ENCODE measurements at places on chromosomes 7 and 10.

GRCh38 chr7:2628130-2628482 lies 3.7 kb upstream of the TTYH3 start:
- no peak for DNase-seq

DNA sequence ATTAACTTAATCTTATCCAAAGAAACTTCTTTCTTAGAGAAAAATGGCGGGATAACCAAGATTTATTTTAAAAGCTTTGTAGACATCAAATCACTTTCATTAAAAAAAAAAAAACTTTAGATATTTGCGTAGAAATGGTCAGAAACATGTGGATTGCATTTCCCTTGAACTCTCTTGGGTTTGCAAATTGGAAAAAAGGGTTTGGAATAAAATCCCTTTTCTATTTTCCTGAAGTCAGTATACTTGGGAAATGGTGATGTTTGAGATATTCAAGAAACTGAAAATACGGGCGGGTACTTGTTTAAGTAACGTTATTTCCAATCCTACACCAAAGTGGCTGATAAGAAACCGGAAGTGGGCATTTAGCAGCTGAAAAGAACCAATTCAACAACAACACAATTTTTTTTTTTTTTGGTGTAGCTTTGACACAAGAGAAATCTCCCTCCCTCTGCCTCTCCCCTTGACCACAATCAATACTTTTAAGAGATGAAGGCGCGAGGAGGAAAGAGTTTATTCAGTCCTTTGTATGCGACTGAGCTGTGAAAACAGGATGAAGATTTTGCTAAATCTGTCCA lies 13.7 kb upstream of the GFRA1 start:
- DNase-seq: no peak

DNA sequence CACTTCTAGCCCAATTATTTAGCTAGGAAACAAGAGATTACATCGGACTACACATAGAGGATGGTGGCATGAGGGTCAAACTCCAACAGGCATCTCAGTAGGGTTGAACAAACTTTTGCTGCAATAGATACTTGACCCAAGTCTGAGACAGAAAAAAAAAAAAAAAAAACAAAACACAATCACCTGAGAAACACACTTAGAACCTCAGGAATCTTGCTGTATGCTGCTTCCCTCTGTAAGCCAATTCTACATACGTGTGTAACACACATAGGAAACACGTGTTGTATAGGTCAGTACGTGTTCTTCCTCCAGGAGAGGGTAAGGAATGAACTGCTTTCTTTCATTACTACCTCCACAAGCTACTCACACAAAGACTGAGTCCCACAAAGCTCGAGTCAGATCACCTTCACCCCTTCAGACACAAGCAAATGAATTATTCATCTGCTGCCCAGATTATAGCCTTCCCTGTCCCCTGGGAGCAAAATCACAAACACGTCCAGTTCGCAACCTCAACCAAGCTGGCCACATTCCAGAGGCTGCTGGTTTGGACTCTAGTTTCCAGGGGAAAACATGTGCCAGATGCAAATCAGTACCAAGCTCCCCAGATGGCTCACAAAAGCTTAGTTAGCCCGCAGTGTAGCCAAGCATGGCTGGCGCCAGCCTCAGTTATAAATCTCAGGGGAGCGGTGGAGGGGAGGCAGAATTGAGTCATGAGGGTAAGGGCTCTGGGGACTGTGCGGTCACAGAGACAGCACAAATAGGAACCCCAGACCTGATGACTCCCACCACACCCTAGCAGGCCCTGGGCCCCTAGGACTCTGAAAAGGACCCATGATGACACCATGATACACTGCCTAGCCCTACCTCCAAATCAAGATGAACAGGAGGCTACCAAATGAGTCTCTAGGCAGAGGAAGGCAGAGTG lies 15.1 kb downstream of the PSAP start:
- DNase-seq: no peak

DNA sequence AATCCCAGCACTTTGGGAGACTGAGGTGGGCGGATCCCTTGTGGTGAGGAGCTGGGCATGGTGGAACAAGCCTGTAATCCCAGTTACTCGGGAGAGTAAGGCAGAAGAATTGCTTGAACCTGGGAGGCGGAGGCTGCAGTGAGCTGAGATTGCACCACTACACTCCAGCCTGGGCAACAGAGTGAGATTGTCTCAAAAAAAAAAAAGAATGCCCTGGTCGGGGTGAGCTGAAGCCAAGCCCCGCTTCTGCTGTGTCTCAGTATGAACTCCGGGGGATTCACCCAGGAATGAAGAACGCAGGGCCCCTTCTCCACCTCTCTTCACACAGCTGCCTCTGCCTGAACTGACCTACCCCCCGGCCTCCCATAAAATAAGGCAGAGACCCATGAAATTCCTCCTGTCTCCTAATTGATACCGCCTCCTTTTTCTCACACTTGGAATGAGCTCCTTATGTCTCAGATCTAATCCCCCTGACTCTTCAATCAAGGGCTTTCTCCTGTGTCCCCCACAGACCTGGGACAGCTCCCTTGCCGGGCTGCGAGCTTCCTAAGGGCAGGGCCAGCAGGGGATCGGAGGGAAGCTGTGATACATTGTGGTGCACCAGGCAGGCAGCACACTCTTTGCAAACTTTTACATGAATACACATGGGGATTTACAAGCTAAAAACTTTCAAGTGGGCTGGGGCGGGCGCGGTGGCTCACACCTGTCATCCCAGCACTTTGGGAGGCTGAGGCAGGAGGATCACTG lies 911 bp upstream of the ZP3 start:
- DNase-seq: no peak

DNA sequence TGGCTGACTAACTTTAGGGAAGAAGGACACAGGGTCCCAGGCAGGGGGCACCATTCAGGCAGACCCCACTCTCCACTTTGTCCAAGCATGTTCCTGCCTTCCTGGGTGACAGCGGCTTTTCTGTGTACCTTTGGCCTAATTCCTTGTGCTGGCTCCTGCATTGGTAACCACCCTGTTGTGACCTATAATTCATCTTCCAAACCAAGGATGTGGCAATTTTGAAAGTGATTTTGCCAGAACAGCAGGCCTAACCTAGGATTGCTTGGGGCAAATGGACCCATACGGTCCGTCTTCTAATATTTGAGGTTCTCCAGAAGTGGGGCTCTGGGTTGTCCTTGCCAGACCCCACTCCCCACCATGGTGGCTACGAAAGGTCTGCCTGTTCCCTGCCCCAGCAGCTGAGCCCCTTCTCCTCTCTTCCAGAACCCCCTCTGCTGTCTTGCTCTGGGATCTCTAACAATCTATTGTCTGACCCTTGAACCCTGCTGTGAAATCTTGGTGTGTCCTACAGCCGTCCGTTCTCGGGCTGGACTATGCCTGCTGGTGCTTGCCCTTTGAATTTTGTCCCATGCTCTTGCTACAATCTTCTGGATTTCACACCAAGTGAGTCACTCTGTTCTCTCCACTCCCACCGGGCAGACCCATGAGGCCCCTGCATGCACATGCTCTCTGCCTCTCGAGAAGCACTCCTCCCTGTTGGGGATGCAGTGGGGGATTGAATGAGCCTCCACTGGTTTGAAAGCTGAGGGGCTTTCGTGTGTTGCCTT lies 316.0 kb downstream of the CXCL12 start:
- no peak for DNase-seq

DNA sequence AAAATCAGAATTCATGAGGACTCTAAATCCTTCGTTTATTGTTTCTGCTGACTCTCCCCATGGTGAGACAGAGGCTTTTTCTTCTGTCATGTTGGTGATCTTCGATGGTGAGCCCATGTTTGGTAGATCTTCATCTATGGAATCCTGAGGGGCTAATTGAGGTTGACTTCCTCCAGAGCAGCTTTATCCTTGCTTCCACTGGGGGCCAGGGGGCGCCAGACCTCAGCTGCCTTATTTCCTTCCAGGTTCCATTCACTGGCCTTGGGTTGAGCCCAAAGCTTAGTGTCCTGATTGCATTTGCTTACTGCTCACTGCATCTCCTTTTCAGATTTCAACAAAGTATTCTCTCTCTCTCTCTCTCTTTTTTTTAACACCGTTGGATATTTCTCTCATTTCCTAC lies 80.7 kb downstream of the GCC1 start:
- DNase-seq: peak; percentile 35

GRCh38 chr7:154853063-154853726 lies 149.7 kb downstream of the PAXIP1 start:
- no peak for DNase-seq

DNA sequence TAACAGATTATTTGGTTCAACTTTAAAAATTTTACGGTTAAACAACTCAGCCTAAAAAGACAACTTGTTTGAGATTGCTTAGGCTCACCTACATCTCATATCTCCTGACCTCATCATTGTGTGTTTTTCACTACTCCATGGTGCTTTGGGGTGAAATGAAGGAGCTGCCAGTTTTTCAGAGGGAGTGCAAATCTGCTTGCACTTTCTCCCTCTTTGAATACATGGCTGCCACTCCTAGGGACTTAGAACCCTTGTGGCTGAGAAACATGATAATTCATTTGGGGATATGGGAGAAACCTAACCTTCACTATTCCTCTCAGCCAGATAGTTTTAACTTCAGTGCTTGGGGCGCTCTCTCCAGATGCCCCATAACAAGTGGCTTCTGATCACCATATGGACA lies 2.7 kb downstream of the CCSER2 start:
- no peak for DNase-seq

DNA sequence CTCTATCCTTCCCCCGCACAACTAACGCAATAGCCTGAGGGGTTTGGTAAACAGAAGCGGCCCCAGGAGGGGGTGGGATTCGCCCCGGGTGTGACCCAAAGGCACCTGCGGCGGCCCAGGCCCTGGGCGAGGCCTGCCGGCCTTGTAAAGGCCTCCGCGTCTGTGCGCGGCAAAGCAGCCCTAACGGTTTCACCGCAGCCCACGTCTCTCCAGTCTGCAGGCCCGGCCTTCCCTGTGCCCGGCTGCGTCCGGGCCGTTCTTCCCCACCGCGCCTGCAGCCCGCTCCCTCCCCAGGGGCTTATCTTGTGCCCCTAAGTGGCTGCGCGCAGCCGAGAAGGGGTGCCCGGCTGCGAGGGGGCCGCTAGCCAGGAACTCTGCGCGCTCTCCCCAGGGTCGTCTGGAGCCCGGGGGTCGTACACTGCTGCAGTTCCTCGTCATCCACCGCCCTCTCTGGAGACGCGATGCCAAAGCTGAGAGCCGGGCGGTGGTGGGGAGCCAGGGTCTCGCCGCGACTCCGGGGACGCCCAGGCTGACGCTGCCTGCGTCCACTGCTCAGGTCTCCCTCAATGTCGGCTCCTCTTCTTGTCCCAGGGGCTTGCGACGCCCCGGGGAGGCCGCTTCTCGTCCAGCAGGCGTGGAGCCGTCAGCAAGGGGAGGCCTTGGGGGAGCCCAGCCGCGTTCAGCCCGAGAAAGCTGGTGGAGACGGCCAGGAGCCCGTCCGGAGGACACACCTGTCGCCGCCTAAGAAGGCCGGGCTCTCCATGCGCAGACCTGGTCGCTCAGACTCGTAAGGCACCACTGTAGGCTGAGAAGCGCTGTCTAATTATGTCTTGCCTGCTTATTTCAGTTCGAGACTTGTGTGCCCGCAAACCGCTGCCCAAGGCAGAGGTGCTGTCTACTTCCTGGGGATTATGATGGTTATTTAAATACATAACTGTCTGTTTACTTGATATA lies 132.3 kb downstream of the SPAG6 start:
- no peak for DNase-seq

DNA sequence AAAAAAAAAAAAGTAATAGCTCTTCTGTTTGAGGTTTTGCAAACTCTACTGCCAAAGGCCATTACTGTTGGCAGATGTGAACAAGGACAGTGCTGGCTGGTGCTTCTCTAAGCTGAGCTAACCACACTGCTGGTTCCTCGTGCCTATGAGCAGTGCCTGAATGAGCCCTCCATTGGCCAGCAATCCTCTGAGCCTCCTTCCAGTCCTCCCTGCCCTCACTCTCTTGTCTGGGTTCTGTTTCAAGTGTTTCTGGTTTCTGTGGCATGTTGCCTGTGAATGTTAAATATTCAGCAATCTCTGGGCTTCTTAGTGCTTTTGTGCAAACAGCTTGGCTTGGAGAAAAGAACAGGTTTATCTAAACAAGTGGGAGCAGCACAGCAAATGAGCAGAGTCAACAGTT lies 161.3 kb upstream of the AUTS2 start:
- no peak for DNase-seq

DNA sequence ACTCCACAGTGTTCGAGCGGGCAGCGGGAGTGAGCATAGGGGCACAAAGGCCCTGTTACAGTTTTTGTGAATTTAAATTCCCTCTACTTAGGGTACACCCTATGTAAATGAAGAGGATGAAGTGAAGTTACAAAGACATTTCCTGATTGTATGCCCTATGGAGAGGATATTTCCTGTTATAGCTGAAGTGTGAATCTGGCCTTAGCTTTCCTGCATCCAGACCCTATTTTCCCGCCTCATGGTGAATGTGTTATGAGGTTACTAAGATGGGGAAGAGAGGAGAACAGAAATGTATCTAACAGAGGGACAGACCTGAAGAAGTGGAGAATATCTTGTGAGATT lies 37.8 kb upstream of the COMMD3 start:
- DNase-seq: no peak

DNA sequence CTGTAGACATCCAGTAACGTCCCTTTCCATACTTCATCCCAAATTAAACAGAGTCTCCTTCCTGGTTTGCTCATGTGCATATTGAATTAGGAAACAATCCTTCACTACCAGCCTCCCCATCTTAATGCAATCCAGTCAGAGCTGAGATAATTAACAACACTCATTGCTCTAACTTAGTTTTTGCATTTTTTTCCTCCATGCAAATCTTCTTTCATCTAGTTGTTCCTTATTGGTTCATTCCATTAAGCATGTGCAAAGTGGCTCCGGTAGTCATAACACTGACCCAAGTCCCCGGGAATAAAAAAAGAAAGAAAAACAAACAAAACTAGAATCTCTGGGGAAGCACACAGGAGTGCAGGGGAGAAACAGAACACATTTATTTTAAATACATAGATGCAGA lies 1176.1 kb downstream of the GATA3 start:
- no peak for DNase-seq

- DNase-seq: no peak
Measured at GRCh38 chr10:97336446-97336845, 1.9 kb upstream of the FRAT2 start.

DNA sequence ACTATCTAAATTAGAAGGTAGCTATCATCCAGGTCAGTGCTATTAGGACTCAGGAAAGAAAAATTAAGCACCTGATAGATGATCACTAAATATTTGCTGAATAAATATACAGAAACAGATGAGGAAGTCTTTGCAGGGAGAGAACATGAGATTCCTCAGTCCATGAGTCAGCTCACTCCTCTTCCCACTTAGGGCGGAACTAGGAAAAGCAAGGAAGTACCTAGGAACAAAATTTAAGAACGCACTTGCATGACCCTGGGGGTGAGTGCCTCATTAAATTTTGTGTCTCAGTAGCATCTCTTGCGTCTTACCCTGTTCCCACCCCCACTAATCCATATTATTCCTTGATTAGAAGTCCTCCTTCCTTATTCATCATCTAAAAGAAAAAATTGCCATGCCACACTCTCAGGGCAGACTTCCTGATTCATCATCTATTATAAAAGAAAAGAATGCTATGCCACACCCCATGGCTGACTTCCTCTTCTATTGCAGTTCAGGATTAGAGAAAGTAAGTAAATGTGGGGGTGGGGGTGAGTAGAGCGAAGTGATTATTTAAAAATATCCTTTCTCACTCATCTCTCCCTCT lies 208.8 kb downstream of the THSD7A start:
- no peak for DNase-seq

All from HuH-7 (cell line).